ENCODE measurements at places on chromosomes 2 and 18.

DNA sequence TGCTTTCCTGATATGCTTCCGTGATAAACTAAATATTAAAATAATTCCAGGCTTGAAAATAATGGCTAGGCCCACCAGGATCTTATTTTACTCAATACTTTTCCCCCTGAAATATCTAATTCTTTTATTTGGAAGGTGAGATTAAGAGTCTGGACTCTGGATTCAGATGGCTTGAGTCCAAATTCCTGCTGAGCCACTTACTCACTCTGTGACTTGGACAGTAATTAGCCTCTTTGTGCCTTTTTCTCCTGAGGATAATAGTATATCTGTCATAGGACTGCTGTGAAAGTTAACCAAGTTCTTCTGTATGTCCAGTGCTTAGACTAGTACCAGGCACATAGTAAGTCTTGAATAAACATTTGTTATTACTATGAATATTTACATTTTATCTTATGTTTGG lies 127.3 kb upstream of the ERBB4 start:
- DNase-seq: no peak

GRCh38 chr2:122739732-122740593 lies 984.5 kb downstream of the TSN start:
- no peak for DNase-seq

DNA sequence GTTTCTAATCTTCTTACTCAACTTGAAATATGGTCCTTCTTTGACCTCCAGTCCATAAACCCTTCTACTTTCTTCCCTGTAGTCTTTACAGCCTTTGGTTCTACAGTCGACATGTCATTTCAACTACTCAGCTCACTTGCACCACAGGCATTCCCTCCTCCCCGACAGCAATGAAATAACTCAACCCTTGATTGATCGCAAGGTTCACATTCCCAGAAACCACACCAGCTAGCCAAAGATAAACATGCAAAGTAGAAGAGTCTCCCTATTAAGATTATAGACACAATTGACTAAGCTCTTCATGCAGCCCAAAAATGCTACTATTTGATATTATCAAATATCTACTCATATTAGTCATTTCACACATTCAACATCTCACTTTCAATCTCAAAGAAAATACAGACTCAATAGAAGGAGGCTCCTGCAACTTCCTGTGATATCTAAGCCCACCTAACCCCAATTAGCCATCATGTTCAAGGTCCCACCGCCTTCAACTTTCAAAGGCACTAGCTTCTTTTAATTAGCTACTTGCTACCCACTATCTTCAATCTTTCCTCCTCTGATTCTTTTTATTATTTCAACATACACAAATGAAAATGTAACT lies 50.8 kb downstream of the RTTN start:
- peak; percentile 8 for DNase-seq

GRCh38 chr2:146950911-146951310 lies 893.9 kb upstream of the ACVR2A start:
- no peak for DNase-seq

DNA sequence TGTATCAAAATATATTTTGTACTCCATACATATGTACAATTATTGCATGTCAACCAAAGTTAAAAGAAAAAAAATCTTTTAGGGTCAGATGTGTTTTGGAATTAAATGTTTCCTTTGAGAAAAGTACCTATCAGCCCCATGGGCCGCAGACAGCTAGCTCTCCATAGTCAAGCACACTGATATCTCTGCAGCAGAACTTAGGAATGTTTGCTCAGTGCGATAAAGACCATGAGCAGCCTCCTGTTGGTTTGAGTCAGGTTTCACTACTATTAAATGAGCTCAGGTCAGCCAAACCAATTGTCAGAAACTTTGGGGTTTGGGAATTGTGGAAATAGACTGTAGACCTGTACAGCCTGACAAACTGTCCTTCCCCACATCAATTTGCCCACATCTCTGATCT lies 33.7 kb downstream of the LCT start:
- DNase-seq: no peak

- DNase-seq: no peak
Measured at GRCh38 chr2:96116424-96116878, at the start of gene ADRA2B. Gene ADRA2B, minus strand, starts transcription at chr2:96116571. Its CDS starts 422 bp downstream, at chr2:96116149.

DNA sequence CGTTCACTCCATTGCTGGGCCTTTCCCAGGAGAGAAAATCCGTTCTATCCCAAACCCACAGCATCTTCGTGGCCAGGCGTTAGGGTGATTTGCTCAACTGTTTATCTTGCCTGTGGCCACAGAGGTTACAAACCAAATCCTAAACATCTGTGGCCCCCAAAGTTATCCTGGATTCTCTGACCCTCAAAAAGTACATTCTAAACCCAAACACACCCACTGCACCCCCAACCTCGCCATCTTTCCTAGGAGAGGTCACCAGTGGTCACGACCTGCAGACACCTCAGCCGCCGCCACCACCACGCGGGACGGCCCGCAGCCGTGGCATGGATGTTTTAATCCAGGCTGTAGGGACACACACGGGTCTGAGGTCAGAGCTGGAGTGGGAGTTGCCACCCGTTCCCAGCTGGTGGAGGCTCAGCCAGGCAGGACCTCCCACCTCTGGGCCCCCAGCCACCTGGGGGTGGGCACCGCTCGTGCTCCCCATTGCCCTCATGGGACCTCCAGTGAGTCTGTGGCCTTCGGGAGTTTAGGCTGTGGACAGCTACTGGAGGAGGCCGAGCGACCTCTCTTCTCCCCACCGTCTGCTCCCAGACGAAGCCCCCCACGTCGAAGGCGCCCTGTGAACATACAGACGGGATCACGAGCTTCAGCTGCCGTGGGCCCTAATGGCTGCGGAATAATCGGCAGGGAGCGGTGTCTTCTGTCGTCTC lies 72.0 kb downstream of the KCNG2 start:
- DNase-seq: no peak

DNA sequence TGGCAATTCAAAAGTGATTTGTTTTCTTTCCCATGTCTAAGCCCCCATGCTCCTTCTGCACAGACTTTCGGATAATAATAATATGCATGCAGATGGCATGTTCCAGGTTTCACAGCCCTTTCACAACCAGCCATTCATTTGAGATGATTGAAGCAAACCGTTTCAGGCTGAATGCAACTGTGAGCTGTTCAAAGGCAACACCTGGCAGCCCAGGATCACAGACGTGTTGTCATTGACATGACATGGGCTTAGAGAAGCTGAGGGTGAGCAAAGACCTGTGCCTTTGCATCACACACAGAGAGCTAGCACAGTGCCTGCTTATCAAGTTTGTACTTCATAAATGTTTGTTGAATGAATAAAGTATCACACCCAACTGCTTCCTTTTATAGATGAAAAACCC lies 12.4 kb upstream of the ERMN start:
- no peak for DNase-seq

DNA sequence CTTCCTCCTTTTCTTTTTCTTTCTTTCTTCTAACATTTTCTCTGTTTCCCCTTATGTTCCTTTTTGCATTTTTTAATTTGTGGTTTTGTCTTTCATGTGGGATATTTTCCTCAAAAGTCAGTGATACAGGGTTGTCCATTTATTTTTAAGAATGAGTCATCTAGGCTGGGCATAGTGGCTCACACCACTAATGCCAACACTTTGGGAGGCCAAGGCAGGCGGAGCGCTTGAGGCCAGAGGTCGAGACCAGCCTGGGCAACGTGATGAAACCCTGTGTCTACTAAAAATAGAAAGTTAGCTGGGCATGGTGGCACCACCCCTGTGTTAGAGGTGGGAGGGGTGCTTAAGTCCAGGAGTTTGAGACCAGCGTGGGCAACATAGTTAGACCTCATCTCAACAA lies 35.8 kb downstream of the KATNAL2 start:
- DNase-seq: no peak

All from fibroblast of the conjunctiva (primary cell).